GDM1 (cell line): ENCODE measurements at places on chromosomes 3 and 15.

GRCh38 chr3:2837239-2837638 lies 272.9 kb downstream of the IL5RA start:
- DNase-seq: no peak

- DNase-seq: peak; percentile 14
Measured at GRCh38 chr3:184765730-184766074, 46.3 kb upstream of the VPS8 start.

DNA sequence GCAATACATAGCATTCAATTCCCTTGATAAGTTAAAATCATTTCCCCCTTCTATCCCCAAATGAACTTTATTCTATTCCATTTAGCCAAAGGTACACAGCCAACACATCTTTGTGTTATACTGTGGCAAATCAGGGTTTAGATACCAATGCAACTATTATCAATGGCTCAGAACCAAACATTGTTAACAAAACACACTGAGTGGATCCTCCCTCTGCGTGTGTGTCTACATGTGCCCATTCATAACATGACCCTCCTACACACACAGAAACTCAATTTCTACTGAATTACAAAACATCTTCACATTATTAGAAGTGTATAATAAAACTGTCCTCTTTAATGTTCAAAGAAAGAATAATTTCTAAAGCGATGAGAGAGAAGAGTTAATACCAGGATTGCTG lies 1.3 kb downstream of the TTBK2 start:
- no peak for DNase-seq

DNA sequence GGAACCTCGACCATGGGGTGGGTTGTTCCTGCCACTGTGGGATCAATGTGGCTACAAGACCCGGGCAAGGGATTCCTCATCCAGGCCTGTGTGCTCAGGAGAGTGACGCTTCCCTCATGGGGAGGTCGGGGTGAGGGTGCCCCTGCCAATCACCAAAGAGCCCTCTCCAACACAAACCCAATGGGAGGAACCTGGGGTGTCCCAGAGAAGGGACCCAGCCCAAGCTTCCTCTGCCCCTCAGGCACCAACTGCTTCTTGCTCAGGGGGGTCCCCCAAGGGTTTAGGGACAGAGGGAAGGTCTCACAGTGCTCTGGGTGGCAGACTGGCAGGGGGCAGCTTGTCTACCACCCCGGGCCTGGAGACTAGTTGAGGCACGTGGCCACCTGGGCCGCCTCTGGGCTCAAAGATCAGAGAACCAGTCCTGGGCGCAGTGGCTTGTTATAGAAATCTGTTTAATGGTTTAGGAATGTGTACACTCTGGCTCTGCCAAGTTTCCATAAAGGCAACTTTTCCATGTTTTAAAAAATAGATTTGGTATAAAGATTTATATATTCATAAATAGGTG lies 26.6 kb downstream of the GP9 start:
- DNase-seq: no peak

DNA sequence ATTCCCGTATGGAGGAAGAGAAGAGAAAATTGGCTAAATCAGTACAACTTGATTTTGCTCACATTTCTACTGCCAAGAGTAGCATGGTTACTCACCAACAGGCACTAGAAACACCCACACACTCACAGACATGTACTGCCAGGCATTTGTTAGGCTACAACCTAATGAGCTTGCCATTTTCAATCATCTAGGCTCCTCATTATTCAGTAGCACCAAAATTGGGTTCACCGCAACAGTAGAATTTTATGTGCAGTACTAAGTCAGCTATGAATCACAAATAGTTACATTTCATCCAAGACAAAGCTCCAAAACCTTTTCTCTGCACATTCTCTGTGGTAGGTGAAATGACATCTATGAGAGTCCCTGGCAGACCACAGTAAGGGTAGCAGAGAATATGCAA lies 15.0 kb upstream of the THUMPD3 start:
- no peak for DNase-seq

DNA sequence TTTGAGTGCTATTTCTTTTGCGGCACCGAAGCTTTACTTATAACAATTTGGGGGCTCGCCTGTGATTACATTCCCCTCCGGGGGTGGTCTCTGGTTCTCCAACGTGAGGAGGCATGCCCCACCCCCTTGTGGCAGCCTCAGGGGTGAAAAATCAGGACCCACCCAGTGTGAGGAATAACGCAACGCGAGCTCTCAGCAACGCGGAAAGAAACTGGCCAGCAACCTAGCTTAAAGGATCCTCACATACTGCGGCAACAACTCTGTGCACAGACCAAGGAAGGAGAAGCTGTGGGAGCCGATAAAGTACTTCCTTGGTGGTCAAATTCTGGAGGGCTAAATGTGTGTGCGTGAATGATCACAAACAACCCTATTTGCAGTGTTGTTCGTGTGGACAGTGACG lies 5.8 kb downstream of the IQCF1 start:
- no peak for DNase-seq

- DNase-seq: no peak
Measured at GRCh38 chr15:99998661-99999101, 265.4 kb upstream of the LYSMD4 start.

DNA sequence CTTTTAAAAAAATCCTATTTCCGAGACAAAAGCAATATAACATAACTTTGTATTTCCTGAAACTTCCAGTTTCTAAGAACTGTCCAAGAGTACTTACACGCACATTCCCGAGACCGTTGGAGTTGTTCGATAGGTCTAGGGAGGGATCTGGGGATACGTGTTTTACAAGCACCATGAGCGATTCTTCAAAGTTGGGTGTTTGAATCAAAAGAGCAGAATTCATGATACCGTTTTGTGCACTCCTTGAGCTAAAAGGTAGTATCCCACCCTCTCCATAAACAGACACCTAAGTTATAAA lies 700 bp upstream of the EDEM1 start:
- DNase-seq: no peak

- no peak for DNase-seq
Measured at GRCh38 chr15:84681831-84682230, 23.8 kb upstream of the NMB start.

GRCh38 chr15:59138243-59138642 lies 33.3 kb downstream of the CCNB2 start:
- peak; percentile 47 for DNase-seq

DNA sequence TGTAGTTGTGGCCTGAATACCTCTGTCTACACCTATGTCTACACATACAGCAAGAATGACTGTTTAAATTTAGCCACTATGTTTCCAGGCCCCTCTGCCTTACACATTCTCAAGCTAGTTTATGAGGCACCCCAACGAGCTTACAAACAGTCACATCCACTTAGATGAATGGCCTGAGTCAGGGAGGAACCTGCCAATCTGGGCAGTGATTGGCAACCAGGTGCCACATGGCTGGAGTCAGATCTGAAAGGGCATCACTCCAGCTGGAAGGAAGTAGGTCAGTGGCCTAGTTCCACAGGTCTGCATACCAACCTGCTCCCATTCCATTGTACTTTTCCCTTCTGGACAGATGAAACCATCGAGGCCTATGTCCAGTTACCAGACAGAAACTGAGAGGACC lies 136.3 kb downstream of the FOXP1 start:
- DNase-seq: no peak

DNA sequence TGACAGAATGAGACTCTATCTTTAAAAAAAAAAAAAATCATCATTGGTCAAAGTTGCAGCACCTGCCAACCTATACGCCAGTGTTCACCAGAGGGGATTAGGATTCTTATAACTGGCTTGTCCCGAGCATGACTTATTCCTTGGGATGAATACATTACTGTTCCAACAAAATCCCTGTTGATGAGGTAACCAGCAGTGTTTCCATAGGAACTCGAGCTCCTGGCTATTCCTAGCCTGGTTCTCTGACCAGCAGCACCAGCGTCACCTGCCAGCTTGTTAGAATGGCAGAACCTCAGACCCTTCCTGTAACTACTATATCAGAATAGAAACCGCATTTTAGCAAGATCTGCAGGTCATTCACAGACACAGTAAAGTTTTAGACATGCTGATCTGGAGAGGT lies 364.4 kb downstream of the PTPRG start:
- no peak for DNase-seq

- DNase-seq: no peak
Measured at GRCh38 chr3:61008998-61009380, 242.3 kb downstream of the FHIT start.

DNA sequence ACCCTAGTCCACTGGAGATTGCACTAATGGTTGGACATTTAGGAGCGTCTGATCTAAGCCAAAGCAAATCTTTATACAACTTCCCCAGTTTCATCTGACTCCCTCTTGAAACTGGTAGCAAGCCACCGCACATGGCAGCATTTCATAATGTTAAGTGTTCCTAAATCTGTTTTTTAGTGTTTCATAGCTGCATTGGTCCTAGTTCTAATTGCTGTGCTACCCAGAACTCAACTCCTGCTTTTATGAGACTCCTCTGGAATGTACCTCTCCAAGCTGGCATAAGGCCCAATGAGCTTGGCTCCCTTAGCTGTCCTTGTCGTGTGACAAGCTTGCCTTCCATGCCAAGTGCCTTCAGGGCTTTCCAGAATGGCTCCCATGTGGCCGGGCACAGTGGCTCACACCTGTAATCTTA lies 65.3 kb upstream of the FLNB start:
- no peak for DNase-seq

DNA sequence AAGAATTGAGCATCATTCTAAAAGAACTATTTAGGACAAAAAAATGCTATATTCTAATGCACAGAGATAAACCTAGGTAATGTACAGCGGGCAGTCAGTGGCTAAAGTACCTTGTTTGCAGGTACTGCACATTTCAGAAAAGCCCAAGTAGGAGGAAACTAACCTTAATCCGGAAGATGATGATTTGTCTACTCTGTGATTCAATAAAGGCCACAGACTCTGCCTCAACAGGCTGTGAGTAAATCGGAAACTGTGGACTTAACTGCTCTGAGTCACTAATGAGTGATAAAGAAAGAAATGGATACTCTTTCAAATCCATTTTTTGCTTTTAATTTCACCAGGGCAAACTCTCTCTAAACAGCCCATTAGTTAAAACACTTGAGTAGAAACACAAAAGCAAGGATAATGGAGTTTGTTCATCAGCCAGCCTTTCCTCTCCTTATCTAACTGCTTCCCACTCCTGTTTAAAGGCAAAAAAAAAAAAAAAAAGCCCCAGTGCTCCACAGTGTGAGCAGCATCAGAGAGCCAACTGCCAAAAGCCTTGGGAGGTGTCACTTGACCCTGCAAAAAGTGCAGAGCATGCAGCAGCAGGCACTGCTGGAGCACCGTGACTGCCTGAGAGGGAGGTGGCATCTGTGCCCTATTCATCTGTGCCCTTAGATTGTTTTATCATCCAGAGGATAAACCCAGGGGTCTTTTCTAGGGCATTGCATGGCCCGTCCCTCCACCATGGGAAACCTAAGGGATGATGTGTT lies 187.7 kb downstream of the SATB1 start:
- DNase-seq: no peak

- no peak for DNase-seq
Measured at GRCh38 chr15:91374336-91374735, 274.3 kb downstream of the SV2B start.

GRCh38 chr3:115615001-115615814 lies 8.1 kb upstream of the GAP43 start:
- no peak for DNase-seq

DNA sequence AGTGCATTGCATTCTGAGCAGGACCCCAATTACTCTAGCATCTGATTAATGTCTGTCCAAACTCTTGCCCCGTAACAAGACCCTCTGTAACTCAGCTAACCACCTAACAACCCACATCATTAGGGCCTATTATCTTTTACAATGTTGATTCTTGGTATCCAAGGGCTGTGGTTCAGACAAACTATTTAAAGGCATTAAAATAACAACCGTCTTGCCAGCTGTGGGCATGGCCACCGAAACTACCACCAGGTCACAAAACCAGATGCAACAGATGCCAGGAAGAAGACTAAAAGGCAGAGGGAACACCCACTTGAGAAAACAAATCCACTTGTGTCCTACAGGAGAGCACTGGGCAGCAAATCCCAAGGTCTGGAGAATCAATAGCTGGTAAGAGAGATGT lies 262.9 kb downstream of the ERC2 start:
- DNase-seq: no peak

DNA sequence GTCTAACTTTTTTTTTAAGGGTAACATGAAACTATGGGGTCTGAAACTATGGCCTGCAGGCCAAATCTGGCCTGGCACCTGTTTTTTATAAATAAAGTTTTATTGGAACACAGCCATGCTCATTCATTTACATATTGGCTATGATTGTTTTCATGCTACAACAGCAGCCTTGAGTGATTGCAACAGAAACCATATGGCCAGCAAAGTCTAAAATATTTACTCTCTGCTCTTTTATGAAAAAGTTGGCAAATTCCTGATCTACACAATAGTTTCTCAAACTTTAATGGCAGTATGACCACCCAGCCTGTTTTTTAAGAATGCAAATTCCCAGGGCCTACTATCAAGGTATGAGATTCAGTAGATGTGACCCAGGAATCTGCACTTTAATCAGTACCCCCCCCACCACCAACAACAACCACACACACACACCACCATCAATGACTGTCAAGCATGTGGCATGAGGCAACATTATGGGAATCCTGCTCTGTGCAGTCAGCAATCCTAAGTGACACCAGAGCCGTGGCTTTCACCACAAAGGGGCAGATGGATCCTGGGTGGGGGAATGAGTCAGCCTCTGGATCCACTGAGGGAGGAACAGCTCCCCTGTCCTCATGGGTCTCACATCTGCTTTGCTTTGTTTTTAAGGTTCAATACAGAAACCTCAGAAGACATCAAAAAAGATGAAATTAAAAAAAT lies 142.8 kb downstream of the NTRK3 start:
- DNase-seq: no peak

DNA sequence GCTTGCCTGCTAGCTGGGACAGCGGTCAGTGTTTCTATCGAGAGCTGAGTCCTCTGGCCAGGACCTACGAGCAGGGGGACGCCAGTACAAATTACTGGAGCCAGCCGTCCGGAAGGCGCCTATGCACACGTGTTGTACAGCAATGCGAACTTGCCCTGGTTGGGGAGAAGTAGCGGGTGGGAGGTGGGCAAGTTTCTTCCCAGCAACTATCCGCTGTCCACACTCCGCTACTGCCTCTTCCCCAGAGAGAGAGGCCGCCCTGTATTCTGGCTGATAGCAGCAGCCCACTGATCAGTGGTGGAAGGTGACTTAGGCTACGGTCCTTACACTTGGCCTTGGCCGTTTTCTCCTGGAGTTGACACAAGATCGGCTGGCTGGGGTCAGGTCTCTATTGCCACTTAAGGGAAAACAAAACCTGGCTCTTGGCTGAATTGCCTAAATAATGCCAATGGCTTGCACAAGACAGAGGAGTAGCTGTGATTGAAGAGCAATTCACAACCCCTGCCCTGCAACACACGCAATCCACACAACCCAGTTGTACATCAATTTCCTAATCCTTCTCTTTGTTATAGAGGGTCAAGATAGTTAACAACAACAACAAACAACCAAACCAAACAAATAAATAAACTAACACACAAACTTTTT lies 12.8 kb upstream of the SHC4 start:
- DNase-seq: no peak

DNA sequence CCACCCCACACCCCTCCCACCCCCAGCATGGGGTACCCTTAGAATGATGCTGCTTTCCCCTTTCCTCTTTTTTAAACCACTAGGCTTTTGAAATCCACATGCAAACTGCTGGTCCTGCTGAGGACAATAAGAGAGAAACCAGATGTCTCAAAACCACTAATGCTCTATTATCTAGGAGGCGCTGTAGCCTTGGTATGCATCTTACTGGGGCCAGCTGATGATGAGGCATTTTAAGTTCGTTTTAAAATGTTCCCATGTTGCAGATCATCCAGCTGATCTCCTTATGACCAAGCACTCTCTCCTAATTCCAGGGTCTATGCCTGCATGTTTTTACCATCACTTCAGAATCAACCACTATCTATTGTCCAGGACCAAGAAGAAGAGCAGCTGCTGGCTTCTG lies 1.3 kb downstream of the NME9 start:
- no peak for DNase-seq

GRCh38 chr3:74523811-74524210 lies 90.6 kb downstream of the CNTN3 start:
- DNase-seq: no peak
